ENCODE measurements at places on chromosomes 11 and 22. TPM values are rescaled to one million over a fixed set of nuclear protein-coding genes. Genes with fewer than 3 reads are reported as not detected.

DNA sequence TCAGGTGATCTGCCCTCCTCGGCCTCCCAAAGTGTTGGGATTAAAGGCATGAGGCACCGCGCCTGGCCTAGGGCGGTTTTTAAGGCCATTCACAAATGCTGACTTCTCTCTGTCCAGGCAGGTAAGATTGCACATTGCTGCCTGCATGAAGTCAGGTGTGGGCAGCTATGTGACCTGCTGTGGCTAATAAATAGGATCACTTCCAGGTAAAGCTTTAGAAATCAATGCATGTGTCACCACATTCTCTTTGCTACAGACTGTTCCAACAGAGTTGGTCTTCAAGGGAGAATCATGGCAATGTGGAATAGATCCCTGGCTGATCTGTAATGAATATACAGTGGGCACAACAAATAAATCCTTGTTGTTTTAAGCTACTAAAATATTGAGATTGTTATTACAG, 260.3 kb upstream of the PITPNB start:
- DNase-seq, result no peak

GRCh38 chr11:101620026-101620425, 36.2 kb upstream of the TRPC6 start:
- DNase-seq, result no peak

IGSF22 gene
- 2.1 TPM for polyA plus RNA-seq

- DNase-seq, result no peak
These were observed 110.2 kb downstream of the GRIA4 start for GRCh38 chr11:105720096-105720495.

DNA sequence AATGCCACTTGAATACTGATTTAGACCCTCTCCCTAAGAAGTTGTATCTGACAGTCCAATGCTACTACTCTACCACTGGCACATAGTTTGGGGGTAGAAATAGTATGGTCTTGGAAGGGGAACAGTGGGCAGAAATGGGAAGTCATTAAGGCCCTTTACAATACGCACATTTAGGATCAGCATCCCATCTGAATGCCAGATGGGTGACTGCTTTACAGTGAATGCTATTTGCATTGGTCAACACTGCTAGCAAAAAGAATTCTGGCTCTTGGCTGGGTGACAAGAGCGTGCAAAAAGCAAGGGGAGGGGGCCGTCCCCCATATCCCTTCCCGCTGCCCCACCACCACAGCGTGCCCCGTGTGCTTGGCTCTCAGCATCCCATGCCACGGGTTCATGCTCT, 104.7 kb upstream of the BID start:
- no peak for DNase-seq

GRCh38 chr11:103735497-103736032, 300.9 kb upstream of the DDI1 start:
- DNase-seq, result no peak

GRCh38 chr22:50583294-50583861, 729 bp upstream of the CHKB start:
- no peak for DNase-seq

GRCh38 chr11:78804991-78805390, 230.3 kb upstream of the NARS2 start:
- DNase-seq, result no peak

DNA sequence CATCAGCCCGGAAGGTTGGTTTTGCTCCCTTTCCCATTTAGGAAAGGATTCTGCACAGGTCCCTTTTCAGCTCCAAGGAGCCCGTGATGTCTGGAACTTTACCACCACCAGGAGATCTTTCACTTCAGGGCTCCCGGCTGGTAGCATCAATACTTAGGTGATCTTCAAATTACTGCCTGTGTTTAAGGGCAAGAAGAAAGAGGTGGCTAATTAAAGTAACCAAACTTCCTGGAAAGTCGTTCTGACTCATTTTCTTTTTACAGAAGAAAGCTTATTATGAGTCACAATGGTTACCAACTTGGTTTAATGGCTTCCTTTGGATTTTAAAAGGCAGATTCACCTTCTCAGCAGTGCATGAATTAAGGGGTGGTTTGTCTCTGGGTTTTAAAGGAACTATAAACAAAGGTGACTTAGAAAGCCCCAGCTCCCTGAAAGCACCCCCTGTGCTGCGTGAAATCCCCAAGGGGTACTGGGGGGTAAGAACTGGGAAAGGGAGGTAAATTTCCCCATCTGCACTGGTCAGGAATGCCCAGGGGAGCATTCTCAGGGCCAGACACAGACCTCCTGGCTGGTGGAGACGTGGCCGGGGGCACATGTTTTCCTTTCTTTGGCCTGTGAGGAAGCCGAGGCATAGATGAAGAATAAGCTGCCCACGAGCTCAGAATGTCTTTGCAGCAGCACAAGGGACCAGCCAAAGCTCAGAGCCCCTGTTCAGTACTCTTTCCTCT, 8.8 kb downstream of the POU2F3 start:
- DNase-seq, result no peak
